Stimulated activated CD8-positive, alpha-beta memory T cell treated with anti-CD3 and anti-CD28 coated beads, Interleukin-7, amount 100 ng/mL, for 1 hour (primary cell): ENCODE measurements at places on chromosomes 5 and 9.

- peak; percentile 13 for DNase-seq
These were observed 40.1 kb downstream of the PRRT1B start for GRCh38 chr9:131585375-131585774.

DNA sequence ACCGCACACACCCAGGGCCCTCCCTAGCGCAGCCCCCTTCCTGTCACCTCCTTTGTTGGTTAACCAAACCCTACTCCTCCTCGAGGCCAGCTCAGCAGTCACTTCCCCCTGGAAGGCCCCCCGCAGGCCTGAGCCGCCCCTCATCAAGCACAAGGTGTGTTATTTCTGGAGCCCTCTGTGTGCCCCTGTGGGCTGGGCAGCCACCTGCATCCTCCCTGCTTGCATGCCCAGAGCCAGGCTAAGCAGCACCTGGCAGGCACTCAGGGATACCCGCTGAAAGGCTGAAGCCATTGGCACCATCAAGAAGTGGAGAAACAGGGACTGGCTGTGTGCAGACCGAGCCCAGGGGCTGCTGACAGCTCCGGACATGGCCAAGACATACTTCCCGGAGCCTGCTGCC lies 121.8 kb downstream of the ZNF354C start:
- DNase-seq = no peak

DNA sequence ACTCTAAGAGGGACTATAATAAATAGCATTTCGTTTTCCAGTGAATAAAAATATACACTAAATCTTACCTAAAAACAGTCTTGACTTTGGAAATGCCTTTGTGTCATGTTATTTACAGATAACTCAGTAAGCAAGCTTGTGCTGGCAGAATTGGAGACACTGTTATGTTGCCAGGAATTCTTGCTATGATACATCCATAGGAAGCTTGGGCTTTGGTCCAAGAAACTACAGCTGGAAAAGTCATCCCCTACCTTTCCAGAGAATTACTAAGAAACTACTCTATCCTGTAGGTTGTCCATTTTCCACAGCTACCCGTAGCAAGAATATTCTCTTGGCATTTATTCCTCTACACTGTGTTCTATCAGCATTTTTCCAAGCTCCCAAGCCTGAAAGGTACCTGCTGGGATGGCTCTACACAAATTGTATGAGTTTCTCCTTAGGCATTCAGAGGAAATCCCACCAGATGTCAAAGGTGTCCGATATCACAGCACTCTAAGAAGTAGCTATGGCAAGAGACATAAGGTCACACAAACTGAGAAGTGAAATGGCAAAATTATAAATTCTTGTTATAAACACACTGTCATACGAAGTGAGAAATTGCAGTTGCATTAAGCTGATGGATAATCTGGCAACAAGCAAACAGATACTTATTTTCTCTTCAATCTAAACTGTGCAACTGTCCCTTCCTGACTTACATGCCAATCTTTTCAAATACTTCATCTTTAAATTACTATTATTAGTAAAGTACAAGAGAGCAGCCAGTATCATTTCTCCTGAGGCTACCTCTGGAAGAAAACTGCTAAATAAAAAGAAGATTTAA lies 68.5 kb downstream of the MCTP1 start:
- DNase-seq = no peak

DNA sequence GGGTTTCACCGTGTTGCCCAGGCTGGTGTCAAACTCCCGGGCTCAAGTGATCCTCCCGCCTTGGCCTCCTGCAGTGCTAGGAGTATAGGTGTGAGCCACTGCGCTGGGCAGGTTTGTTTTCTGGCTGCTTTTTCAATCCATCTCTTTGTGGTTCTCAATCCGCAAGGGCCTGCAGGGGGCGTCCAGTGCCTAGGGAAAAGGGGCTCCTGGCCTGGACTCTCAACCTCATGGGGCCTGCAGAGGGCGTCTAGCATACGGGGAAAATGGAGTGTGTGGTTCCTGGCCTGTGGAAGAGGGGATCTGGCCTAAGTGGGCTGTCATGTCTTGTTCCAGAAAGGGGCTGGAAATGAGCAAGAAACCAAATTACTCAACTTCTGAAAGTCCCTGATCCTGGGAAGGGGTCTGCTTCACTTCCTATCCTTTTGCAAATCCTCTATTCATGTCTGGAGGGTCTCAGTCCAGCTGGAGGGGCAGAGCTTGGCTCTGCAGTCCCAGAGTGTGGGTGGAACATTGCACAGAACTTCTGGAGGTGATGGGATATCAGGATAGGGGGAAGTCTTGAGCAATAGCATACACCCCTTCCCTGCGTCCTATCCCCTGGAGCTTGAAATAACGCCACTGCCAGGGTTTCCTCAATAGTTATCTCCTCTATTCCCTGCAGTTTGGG lies 12.7 kb upstream of the CCL27 start:
- DNase-seq = peak; percentile 29

DNA sequence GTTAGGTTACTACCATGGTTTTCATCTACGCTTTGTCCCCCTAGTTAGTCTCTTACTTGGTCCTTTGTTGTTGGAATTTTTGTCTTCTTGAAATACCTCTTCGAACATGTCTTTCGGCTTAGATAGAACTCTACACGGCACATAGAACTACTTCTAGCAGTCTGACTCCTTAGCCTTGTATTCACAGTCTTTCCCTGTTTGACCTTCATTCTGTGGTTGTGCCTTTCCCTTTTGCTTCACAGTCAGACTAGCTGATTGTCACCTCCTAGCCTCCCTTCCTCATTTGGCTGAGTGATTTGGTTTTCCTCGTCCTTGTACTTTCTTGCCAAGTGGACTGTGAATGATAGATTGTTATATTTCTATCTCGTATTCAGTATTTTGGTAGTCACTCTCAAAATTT lies 10.7 kb downstream of the SMAD5 start:
- no peak for DNase-seq

- no peak for DNase-seq
These were observed 8.7 kb downstream of the SERINC5 start for GRCh38 chr5:80246995-80247729.

GRCh38 chr9:94164806-94165549 lies 80.7 kb downstream of the PTPDC1 start:
- no peak for DNase-seq

GRCh38 chr9:135979547-135980166 lies 18.5 kb upstream of the UBAC1 start:
- no peak for DNase-seq

DNA sequence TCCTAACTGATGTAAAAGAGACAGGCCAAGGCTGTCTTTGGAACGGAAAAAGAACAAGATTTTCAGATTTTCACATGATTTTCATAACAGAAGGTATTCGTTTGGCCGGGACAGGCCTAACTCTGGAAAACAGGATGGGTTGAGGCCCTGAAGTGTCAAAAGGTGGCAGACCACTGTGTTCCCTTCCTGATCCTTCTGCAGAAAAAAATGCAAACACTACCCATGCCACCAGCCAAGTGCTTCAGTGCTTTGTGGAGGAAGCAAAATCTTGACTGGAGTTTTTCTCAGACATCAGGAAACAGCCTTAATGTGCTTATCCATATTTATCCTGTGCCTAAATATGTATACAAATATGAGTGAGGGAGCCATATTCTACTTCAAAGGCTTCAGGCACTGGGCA lies 113.5 kb upstream of the IL6ST start:
- DNase-seq = no peak

- DNase-seq = no peak
These were observed 188.2 kb downstream of the CCDC171 start for GRCh38 chr9:15741015-15741414.

GRCh38 chr5:52069997-52070396 lies 686.7 kb downstream of the ISL1 start:
- DNase-seq = no peak

GRCh38 chr9:114560956-114561355 lies 26.6 kb upstream of the ATP6V1G1 start:
- no peak for DNase-seq

- no peak for DNase-seq
These were observed 44.2 kb downstream of the GDA start for GRCh38 chr9:72193478-72193881.
